ENCODE measurements at places on chromosomes 4 and X.

- peak; percentile 46 for DNase-seq
Observed at GRCh38 chr4:77905651-77906263, 43.1 kb downstream of the MRPL1 start.

DNA sequence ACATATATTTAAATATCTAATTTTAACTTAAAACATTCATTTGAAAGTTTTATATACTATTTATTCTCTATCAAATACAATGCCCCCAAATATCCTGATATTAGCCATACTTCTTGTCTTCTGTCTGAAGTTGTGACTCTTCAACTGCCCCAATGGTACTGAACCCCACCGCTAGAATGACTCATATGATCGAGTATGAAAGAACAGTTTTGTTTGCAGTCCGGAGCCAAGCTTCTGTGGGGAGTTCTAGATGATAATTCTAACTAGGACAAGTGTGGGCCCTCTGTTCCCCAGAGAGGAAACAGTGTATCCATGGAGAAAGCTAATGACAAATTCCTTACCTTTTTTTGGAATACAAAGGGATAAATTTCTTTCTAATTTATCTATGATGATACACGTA lies 24.7 kb upstream of the CT47A1 start:
- no peak for DNase-seq

DNA sequence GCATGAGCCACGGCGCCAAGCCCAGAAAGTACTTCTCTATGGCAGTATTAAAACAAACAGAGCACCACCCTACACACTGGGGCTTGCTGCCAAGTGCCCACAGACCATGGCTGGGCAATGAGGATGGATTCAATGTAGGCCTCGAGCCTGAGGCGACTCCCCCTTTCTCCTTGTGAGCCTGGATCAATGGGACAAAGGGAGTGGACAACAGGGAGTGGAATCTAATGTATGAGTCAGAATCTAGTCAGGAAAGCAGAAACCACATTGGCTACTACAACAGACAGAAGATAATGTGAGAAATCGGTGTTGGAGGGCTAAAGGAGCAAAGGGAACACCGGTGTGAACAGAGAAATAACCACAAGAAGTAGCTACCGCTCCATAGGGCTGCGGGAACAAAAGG lies 37.7 kb upstream of the OCIAD2 start:
- DNase-seq, result no peak

DNA sequence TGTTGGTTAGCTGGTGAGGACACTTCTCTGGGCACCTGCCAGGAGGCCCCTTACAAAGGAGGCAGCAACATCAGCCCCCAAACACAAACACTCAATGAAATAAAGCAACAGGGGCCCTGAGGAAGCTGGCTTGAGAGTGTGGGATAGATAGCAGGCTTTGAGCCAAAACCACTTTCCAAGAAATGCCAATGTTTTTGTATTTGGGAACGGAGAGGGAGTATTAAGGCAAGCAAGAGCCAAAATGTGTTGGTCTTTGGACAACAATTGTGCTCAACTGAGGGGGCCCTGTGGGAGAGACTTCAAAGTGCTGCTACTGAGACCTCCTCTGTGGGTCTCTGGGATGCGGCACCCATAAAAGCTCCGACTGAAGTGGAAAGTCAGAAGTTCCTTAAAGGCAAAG lies 41.0 kb downstream of the RAI2 start:
- no peak for DNase-seq

GRCh38 chr4:24352112-24352511 lies 232.2 kb downstream of the DHX15 start:
- DNase-seq, result no peak

- no peak for DNase-seq
Observed at GRCh38 chr4:105305019-105305836, 158.6 kb downstream of the TET2 start.

GRCh38 chr4:108742451-108743420 lies 20.1 kb downstream of the ETNPPL start:
- no peak for DNase-seq

DNA sequence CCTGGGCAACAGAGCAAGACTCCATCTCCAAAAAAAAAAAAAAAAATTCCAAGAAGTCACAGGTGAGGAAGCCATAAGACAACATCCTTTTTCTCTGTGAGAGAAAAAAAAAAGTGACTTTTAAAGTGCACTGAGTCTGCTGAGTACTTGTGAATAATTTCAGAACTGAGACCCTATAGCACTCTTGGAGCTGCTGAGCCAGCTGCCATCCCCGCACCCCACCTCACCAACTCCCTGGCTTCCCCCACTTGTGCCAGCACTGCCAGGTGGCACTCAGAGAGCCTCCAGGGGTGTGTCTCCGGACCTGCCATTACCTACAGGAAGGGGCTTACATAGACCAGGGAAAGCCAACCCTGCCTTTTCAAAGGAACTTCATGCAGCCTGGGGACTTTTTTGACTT lies 39.2 kb upstream of the HS3ST1 start:
- no peak for DNase-seq
